Retinal pigment epithelial cell (primary cell): ENCODE measurements at places on chromosomes 5 and 9.
A peak's percentile ranks its signal among the peaks of the same experiment; 100 is the strongest.

GRCh38 chr9:1005043-1005667 is 28.7 kb downstream of the DMRT3 start:
- peak; percentile 13 for DNase-seq

GRCh38 chr9:89218040-89218928 is 39.7 kb upstream of the SHC3 start:
- no peak for DNase-seq

DNA sequence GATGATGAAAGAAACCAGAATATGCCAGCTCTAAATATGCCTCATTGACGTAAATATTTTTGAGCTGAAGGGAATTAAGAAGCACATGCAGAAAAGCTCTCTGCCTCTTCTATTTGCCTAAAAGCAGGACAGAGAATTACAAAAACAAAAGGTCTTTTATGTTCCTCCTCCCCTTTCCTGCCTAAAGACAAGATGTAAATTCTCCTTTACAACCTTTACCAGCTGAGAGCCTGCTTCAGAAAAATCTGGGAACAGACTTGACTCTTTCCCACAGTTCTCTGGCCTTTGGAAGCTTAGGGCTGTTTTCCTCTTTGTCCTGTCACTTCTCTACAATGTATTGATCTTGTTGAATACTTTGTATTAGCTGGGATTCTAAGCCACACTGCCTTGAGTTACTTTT is 199.7 kb downstream of the TMC1 start:
- DNase-seq: no peak

GRCh38 chr9:83270116-83270515 is 207.2 kb upstream of the RASEF start:
- DNase-seq: no peak

- DNase-seq: no peak
Observed at GRCh38 chr5:14281746-14282181, 138.6 kb downstream of the TRIO start.

DNA sequence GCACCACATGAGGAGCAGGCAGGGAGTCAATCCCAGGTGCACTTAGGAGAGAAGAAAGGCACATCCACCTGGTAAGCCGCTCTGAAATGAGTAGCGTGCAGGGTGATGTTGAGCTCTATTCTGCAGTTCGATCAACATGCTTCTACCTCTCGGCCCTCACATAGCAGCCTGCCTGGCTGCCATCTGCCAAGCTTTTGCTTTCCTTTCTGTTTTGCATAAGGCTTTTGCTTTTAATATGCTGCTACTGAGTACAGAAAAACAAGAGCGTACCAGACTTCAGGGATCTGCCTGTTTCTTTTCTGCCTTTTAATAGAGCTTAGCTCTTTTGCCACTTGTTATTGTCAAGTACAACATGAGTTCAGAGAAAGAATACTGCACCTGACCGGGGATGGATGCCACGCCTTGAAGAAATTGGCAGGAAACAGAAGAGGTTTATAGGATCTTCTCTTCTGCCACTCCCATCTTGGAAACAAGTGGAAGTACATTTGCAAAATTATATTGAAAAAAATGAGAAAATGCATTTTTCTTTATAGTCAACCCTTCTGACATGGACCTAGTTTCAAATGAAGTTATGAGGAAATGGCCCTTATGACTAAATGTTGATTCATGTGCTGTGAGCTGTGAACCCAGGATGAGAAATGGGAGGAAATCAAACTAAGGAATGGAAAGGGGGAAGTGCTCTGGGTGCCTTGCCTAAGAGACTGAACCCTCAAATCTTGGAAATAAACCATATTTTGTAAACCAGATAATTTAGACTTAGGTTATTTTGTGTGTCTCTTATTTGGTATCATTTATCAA is 4.0 kb upstream of the FCHO2 start:
- no peak for DNase-seq

DNA sequence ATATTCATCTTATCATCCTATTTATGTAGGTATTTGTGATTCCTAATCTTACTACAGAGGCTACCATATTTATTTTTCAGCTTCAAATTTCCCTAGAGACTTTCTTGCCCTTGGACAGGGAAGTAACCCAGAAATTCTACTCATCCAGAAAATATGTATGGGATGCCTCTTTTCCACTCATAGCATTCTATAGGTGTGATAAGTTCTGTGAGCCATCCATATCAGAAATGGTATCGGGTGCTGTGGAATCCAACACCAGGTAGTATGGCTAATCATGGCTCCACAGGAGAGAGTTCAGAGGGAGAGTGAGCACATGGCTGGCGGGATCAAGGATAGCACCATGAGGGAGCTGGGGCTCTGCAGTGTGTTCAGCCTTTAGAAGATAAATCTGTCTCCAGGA is 349.3 kb upstream of the ACTBL2 start:
- DNase-seq: no peak

GRCh38 chr9:128818839-128819715 is 777 bp downstream of the ENDOG start:
- no peak for DNase-seq

- DNase-seq: no peak
Observed at GRCh38 chr9:135463140-135463539, 16.4 kb upstream of the PPP1R26 start.

DNA sequence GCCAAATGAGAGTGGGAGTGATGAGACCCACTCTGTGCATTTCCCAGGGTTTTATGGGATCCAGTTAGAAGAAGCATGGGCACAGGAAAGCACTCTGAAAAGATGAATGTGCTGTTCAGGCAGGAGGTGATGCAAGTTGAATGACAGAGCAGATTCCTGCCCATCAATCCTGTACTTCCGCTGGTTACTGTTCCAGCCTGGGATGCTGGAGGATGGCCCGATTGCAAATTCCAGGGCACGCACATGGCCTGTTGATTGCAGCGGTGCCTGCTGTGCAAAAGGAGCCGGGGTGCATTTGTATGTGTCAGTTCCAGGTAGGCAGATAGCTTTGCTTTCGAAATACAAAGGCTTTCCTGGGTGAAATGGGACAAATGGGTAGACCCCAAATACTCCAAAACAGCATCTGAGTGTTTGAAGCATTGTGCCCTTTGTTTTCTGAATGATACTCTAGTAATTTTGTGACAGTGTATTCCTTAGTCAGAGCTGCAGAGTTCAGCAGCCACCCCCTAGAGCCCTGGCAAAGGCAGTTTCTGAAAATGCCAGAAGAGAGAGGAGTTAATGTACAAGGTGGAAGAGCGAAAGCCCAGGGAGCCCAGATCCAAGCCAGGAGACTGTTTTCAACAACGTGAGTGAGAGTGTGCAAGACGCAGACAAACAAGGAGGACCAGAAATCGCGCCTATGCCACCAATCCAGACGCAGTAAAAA is 454.2 kb upstream of the CLINT1 start:
- no peak for DNase-seq

DNA sequence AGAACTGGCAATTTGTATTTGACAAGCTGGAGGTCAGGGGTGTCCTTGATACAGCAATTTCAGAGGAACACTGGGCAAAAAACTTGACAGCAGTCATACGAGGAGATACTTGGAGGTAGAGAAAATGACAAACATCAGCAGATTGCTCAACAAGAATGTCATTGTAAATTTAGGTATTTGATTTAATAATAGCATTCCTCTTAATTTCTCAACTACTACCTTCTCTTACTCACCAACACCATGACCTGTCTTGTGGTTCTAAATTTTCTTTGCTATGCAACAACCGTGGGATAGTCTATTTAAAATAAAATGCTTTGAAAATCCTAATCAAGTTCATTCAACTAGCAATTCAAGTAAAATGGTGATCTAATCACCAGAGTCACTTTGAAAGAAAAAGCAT is 128.4 kb downstream of the DNAH5 start:
- no peak for DNase-seq

GRCh38 chr9:129724456-129725190 is 28.2 kb downstream of the PTGES start:
- no peak for DNase-seq

- no peak for DNase-seq
Observed at GRCh38 chr5:78763659-78764189, 115.2 kb upstream of the LHFPL2 start.

DNA sequence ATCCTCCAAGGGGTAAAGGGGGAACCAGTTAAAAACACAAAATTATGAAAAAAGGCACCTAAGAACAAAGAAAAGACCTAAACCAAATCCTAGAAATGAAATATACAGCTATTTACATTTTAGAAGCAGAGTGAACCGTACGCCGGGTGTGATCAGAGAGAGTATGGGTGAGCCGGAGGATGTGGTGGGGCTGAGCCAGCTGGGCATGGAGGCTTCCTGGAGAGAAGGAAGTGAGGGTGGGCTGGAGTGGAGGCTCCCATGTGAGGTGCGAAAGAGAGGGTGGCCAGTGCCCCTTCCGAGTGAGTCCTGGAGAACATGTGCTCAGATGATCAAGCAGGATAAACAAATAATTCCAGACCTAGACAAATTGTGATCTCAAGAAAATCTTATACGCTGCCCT is 111.6 kb downstream of the CACNA1B start:
- DNase-seq: no peak

DNA sequence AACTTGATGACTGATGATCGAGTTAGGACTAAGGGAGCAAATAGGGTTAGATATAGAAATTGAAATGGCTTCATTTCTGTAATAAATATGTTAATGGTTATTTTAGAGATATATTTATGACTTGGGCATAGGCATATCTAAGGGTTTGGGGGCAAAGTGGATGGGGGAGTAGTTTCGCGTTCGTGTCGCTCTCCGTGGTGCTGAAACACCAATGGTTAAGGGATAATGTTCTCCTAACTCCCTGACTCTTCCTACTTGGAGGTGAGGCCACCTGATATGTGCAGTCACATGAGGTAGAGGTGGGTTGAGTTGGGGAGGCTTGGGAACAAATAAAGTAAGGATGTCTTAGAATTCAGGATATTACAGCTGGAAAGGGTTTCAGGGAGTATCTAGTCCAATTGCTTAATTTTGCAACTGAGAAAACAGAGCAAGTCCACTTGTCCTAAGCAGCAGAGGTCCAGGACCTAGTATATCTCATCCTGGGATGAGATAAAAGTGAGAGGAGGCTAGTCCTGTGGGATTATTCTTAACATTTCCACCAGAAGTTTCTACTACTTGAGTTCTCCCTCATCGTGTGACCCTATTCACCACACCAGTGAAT is 44.0 kb upstream of the MAP1B start:
- no peak for DNase-seq

- peak; percentile 73 for DNase-seq
Observed at GRCh38 chr9:86614871-86615849, 260.9 kb upstream of the TUT7 start.

- DNase-seq: no peak
Observed at GRCh38 chr9:129586685-129587084, 34.2 kb downstream of the C9orf50 start.

DNA sequence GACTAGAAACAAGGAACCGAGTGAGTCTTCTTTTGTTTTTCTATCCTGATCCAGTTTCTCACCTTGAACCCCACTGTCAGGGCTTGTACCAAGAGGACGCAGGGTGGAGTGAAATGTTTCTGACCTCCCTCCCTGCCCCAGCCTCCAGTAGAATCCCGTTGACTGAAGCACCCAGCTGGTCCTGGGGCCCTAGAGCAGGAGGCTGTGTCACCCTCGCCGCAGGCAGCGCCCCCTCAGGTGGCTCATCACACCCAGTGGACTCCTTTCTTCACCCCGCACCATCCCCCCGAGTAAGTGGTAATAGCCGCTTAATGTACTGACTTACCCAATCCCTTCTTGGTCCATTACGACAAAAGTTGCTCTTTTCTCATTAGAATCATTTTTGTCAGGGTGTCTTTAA is 53.8 kb downstream of the MVB12B start:
- DNase-seq: no peak

- DNase-seq: no peak
Observed at GRCh38 chr5:35244171-35244570, 13.9 kb upstream of the PRLR start.

DNA sequence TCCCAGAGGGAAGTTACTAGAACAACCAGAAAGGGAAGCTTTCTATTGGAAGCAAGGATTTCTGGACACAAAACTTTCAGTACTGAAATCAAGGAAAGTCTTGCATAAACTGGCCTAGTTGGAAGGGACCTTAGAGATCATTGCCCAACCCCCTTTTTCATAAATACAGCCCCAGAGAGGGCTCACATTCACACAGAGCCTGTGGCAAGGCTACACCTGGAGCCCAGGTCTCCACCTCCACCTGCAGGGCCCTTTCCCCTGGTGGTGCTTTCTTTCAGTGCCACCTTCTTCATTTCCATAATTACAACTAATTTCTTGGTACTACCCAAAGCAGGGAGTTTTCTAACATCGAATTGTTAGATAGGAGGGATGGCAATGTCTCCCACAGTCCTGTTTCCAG is 85.7 kb downstream of the ADRB2 start:
- DNase-seq: no peak

- DNase-seq: no peak
Observed at GRCh38 chr9:36053971-36054370, 17.3 kb downstream of the RECK start.

- no peak for DNase-seq
Observed at GRCh38 chr5:115132465-115132864, 37.2 kb downstream of the TRIM36 start.

GRCh38 chr9:90766731-90767130 is 34.9 kb upstream of the SYK start:
- DNase-seq: no peak

- no peak for DNase-seq
Observed at GRCh38 chr5:63154476-63155309, 576.1 kb downstream of the LRRC70 start.

GRCh38 chr9:98010445-98010844 is 27.3 kb downstream of the ANP32B start:
- DNase-seq: no peak

GRCh38 chr5:1527533-1528205 is 3.9 kb upstream of the LPCAT1 start:
- no peak for DNase-seq

GRCh38 chr5:73454379-73455036 is 5.9 kb upstream of the FOXD1 start:
- no peak for DNase-seq

DNA sequence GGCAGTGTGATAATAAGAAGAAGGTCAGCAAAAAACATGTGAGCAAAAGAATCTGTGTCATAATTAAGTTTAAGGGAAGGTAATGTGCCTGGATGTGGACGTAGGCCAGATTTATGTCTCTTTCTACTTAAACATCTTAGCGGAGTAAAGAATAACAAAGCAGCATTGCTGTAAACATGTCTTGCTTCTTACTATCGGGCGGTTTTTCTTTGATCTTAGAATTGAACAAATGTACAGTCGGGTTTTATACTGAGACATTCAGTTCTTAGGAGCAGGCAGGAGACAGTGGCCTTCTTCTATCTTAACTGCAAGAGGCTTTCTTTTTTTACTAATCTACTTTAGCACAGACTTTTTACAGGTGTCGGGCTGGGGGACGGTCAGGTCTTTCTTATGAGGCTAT is 40.4 kb upstream of the FLT4 start:
- no peak for DNase-seq

DNA sequence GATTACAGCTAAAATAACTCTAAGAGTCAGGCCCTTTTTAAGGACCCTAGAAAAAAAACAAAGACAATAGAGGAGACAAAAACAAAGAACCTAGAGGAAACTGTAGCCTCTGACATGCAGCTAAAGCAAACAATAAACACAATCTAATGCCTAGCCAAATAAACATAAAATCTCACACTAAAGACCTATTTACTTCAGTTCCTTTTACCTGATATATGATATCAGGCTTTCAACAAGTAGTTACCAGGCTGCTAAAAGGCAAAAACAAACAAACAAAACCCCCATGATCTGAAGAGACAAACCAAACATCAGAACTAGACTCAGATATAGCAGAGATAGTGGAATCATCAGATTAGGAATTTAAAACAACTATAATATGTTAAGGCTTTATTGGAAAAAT is 226.5 kb upstream of the POU5F2 start:
- no peak for DNase-seq
